ENCODE measurements at places on chromosomes 7 and 10.

DNA sequence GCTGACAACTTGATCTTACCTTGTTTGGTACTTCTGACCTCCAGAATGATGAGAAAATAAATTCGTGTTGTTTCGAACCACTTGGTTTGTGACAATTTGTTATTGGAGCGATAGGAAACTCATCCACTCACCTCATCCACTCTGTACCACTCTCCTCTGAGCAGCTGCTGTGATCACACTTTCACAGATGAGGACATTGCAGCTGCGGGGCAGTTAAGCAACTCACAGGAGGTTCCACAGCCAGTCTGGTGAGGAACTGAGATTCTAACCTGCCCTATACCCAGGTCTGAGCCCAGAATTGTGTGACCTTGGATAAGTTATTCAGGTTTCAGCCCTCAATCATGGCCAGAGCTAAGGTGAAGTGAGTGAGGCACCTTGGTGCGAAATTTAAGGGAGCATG, 35.2 kb downstream of the BTBD16 start:
- DNase-seq = no peak

- no peak for DNase-seq
These were observed 9.8 kb downstream of the IGFBP3 start for GRCh38 chr7:45911311-45911710.

DNA sequence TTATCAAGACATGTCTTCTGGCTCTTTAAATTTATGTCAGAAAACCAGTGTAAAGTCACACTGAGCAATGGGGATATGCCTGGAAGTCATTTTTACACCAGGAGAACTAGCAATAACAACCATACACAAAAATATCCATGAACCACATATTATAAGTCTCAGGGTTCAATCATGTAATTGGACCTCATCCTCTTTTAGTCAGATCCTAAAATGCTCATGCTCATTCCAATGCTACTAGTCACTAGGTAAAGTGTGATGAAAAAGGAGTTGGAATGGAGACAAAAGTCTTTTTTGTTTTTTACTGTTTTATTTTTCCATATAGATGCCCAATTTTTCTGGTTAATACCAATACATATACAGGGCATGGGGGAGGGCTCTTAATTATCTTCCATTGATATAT, 306.1 kb downstream of the DGKB start:
- DNase-seq = no peak

- no peak for DNase-seq
These were observed 134.5 kb upstream of the RET start for GRCh38 chr10:42942279-42942950.

- no peak for DNase-seq
These were observed 8.0 kb downstream of the ZNF518A start for GRCh38 chr10:96138102-96138501.

DNA sequence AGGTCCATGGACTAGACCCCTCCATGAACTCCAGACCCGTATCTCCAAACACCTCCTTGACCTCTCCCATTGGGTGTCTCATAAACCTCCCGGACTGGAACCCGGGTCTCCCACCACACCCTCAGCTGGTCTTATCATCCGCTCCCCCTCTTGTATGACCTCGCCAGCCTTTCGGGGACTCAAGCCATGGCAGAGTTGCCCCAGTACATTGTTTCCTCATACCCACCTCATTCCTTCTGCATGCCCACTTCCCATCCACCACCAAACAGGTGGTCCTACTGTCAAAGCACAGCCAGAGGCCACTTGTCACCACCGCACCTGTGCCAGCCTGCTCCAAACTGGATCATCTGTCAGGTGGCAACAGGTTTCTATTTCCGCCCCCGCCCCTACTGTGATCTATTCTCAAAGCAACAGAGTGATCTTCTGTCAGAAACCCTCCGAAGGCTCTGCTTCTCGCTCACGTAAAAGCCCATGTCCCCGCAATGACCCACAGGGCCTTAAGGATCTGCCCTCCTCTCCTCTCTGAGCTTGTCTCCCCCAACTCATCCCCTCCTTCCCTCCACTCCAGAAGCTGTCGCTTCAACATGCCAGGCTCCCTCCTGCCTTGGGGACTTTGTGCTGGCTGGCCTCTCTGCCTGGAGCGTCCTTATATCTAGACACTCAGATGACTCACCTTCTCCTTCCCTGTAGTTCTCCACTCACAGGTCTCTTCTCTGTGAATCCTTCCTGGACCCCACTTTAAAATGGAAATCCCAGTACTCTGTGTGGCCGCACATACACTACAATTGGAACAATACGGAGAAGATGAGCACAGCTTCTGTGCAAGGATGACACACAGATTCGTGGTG, 22.8 kb upstream of the PRKAG2 start:
- no peak for DNase-seq

DNA sequence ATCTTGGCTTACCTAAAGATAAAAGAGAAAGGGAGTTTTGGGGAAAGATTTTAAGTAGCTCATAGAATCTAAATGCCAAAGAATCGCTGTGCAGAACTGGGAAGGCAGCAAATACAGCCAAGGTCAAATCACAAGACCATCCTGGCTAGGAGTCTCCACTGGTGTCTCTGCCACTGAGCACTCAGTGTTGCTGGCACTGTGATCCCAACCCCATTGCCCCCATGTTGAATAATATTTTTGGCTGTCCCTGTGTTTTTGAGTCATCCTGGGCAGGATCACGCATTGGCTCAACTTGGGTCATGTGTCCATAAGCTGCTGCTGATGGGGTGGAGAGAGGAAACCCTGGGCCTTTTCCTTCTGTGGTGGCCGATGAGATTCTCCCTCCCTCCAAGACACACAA, 21.2 kb downstream of the TLX1 start:
- no peak for DNase-seq

GRCh38 chr7:20220293-20220761, 3.1 kb upstream of the MACC1 start:
- DNase-seq = no peak

GRCh38 chr10:18332484-18332883, 192.3 kb downstream of the CACNB2 start:
- no peak for DNase-seq

GRCh38 chr7:83957333-83957732, 237.3 kb downstream of the SEMA3A start:
- DNase-seq = no peak

DNA sequence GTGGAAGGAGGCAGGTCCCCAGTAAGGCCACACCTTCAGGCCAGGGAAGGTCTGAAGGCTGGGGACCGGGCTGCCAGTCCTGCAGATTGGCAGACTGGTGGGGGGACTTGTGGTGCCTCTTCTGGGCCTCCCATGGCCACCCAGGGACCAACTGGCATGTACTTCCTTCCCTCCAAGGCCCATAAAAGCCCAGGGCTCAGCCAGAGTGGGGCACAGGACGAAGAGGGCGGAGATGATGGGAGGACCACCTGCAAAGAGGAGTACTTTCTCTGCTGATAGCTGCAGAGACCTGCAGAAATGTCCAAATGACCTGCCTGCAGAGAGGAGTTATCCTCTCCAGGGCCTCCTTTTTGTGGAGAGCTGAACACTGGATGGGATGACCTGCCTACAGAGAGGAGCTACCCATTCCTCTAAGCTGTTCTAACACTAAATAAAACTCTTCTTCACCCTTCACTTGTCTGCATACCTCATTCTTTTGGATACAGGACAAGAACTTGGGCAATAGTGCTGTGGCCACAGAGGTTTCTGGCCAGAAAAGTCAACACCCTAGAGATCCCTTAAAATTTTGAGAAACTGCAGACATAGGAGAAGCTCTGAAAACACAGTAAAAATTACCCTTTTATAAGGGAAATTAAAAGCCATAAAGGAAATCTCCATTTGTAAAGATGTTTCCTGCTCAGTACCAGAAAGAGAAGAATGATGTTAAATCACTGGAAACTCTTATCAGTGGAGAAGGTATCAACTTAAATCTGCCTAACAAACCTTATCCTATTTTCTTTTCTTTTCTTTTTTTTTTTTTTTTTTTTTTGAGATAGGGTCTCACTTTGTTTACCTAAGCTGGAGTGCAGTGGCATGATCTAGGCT, 20.7 kb upstream of the PRF1 start:
- no peak for DNase-seq

- no peak for DNase-seq
These were observed 52.3 kb downstream of the SKIDA1 start for GRCh38 chr10:21473135-21473534.

DNA sequence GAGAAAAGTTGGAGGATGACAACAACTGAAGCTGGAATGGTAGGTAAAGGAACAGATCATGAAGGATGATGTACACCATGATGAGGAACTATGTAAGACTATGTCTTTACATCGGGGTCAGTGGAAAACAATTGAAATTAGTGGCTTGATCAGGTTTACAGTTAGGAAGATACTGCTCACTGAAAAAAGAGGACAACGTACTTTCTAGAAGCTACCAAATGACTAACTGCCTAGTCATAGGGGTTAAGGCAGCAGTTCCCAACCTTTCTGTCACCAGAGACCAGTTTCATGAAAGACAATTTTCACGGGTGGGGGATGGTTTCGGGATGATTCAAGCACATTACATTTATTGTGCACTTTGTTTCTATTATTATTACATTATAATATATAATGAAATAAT, 91.6 kb upstream of the ANKRD1 start:
- DNase-seq = no peak

GRCh38 chr7:43904533-43905208, 1.7 kb downstream of the URGCP start:
- no peak for DNase-seq

- DNase-seq = no peak
These were observed 296.4 kb upstream of the MAGI2 start for GRCh38 chr7:79749856-79750255.

- no peak for DNase-seq
These were observed 82.4 kb upstream of the SDK1 start for GRCh38 chr7:3218411-3219225.

- DNase-seq = no peak
These were observed 10.0 kb upstream of the DDIT4 start for GRCh38 chr10:72263613-72264241.

GRCh38 chr10:129908406-129908805, 55.7 kb downstream of the EBF3 start:
- no peak for DNase-seq

- no peak for DNase-seq
These were observed 180.5 kb upstream of the PDE1C start for GRCh38 chr7:32250471-32251260.

- peak; percentile 3 for DNase-seq
These were observed 77.2 kb upstream of the PTPRZ1 start for GRCh38 chr7:121795736-121796135.

DNA sequence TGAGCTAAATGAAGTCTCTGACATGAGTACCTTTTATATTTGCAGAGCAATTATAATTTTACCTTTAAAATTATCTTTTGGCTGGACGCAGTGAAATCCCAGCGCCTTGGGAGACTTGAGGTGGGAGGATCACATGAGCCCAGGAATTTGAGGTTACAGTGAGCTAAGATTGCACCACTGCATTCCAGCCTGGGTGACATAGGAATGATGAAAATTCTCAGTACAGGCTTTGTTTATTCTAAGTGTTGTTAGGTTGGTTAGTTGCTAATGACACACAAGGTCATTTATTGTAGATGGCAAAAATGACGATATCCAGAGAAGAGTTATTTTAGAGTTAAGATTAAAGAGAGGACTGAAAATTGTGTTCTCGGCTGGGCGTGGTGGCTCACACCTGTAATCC, 87.6 kb downstream of the XRCC2 start:
- no peak for DNase-seq

DNA sequence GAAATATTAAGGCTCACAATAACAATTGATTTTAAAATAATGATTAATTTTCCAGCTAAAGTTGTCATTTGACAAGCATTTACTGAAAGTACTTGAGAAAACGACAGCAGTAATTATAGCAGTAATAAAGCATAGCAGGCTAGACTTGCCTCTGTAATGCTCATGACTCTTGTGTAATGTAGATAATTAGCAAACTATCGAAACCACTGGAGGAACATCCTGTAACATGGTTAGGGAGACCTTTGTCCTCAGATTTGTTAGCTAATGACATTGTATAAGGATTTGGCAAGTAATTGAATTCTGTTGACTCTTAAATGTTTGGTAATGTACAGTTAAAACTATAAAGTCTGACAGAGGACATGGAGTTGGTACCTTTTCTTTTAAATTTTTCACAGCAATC, 24.8 kb downstream of the ARL4A start:
- DNase-seq = no peak

DNA sequence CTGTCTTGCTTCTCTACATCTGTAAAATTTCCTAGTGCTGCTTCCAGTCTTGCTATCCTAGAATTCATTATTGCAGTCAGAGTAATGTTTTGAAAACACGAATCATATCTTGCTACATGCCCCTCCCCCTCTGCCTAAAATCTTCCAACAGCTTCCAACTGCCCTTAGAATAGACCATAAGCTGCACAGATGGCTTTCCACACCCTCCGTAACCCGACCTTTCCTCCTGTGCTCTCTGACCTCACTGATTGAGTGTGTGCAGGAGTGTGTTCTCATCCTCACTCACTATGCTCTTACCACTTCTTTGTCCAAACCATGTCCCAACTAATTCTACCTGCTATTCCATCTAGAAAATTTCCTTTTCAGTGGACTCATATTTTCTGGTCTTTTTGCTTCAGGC, 121.2 kb upstream of the ANKRD1 start:
- no peak for DNase-seq

DNA sequence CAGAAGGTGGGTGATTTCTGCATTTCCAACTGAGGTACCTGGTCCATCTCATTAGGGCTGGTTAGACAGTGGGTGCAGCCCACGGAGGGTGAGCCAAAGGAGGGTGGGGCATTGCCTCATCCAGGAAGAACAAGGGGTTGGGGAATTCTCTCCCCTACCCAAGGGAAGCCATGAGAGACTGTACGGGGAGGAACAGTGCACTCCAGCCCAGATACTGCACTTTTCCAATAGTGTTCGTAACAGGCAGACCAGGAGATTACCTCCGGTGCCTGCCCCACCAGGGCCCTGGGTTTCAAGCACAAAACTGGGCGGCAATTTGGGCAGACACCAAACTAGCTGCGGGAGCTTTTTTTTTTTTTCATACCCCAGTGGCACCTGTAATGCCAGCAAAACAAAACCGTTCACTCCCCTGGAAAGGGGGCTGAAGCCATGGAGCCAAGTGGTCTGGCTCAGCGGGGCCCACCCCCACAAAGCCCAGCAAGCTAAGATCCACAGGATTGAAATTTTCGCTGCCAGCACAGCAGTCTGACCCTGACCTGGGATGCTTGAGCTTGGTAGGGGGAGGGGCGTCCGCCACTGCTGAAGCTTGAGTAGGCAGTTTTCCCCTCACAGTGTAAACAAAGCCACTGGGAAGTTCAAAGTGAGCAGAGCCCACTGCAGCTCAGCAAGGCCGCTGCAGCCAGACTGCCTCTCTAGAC, 31.2 kb downstream of the ARMC10 start:
- DNase-seq = no peak

DNA sequence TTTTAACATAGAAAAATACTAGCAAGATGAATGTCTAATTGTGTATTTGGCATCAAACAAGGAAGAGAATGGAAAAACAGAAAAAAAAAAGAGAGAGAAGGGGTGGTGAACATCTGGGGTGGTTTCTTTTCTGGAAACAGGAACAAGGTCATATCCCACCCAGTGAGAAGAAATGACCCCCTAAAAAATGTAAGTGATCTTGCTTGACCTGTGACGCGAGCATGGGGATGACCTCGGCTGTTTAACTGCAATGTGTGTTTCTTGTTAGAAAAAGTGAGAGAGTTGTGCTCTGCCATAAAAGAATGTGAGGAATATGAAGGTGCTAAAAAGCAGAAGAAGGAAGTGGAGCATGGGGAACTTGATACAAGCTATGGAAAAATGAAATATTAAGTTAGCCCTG, 258.5 kb downstream of the AGMO start:
- no peak for DNase-seq

Data from spinal cord (tissue), 10 donors.